ENCODE measurements at places on chromosomes 3 and 15. TPM values are rescaled to one million over a fixed set of nuclear protein-coding genes. Genes with fewer than 3 reads are reported as not detected.

IGSF11 gene
- not detected for polyA plus RNA-seq

RARRES1 gene
- 17.8 TPM for polyA plus RNA-seq

GOLGA8B gene
- polyA plus RNA-seq: 123 TPM

SPATA12 gene
- not detected for polyA plus RNA-seq

PYGO1 gene
- polyA plus RNA-seq: 1.4 TPM

CHRM5 gene
- polyA plus RNA-seq: not detected

CAMKV gene
- not detected for polyA plus RNA-seq

ARPP19 gene
- 55.6 TPM for polyA plus RNA-seq

AP3B2 gene
- polyA plus RNA-seq: 1.6 TPM

PCLAF gene
- polyA plus RNA-seq: not detected

CISH gene
- polyA plus RNA-seq: 1.5 TPM

ITPKA gene
- 0.43 TPM for polyA plus RNA-seq

WDR93 gene
- polyA plus RNA-seq: not detected

RFC4 gene
- 6.9 TPM for polyA plus RNA-seq

PCSK6 gene
- not detected for polyA plus RNA-seq

CPA3 gene
- 2.9 TPM for polyA plus RNA-seq

NECTIN3 gene
- polyA plus RNA-seq: 7.6 TPM

SCAANT1 gene
- polyA plus RNA-seq: not detected

CYP1A1 gene
- 1.0 TPM for polyA plus RNA-seq

MAGEL2 gene
- not detected for polyA plus RNA-seq

RHOV gene
- 0.15 TPM for polyA plus RNA-seq

PHLDB2 gene
- 58.4 TPM for polyA plus RNA-seq

TP53BP1 gene
- 22.5 TPM for polyA plus RNA-seq

CFAP91 gene
- polyA plus RNA-seq: 8.5 TPM

PRR20G gene
- not detected for polyA plus RNA-seq

MAPKAPK3 gene
- 18.3 TPM for polyA plus RNA-seq

CGNL1 gene
- polyA plus RNA-seq: 4.1 TPM

CRBN gene
- polyA plus RNA-seq: 28.3 TPM

CHST13 gene
- polyA plus RNA-seq: not detected

ZNF860 gene
- polyA plus RNA-seq: 0.31 TPM

KIF7 gene
- polyA plus RNA-seq: 16.0 TPM

MEGF11 gene
- not detected for polyA plus RNA-seq

TRH gene
- not detected for polyA plus RNA-seq

ADCY5 gene
- polyA plus RNA-seq: 16.3 TPM

MOBP gene
- 0.03 TPM for polyA plus RNA-seq

GPR15 gene
- not detected for polyA plus RNA-seq

HAUS2 gene
- 14.7 TPM for polyA plus RNA-seq

CYP19A1 gene
- 0.77 TPM for polyA plus RNA-seq

GRM7 gene
- polyA plus RNA-seq: 0.13 TPM

ARNT2 gene
- polyA plus RNA-seq: 2.3 TPM

TEX55 gene
- polyA plus RNA-seq: not detected

ABHD17C gene
- polyA plus RNA-seq: 9.6 TPM

GOLGA6D gene
- not detected for polyA plus RNA-seq

MKRN3 gene
- 0.13 TPM for polyA plus RNA-seq

GRAMD1C gene
- polyA plus RNA-seq: 4.0 TPM

GATM gene
- polyA plus RNA-seq: 6.9 TPM

RBM5 gene
- 21.0 TPM for polyA plus RNA-seq

BRPF1 gene
- polyA plus RNA-seq: 6.6 TPM

GLCE gene
- polyA plus RNA-seq: 7.0 TPM
